ENCODE measurements at places on chromosomes 1 and 21. TPM values are rescaled to one million over a fixed set of nuclear protein-coding genes. Genes with fewer than 3 reads are reported as not detected.

- no peaks in the 10 kb centered on the region for H3K36me3 ChIP-seq
- no peak overlapping the region for H3K27ac ChIP-seq
- no peak overlapping the region for H3K4me3 ChIP-seq
- no peak for DNase-seq
- H3K4me1 ChIP-seq: peaks cover 12% of the 10 kb centered on the region
These were observed 65.5 kb downstream of the SCCPDH start for GRCh38 chr1:246789454-246790339.

DNA sequence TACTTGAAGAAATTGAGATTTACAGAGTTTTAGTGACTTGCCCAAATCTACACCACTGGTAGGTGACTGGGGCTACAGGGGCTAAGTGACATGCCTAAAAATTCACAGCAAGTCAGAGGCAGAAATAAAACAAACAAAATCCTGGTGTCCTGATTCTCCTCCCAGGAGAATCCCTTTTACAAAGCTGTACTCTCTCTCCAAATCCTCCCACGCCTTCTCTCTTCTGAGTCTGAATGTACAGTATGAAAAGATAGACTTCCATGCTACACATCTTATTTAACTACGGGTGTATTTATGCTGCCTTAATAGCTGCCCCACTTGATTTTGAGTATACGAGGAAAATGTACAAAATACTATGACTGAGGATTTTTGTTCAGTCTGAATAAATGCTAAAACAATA is 65.4 kb downstream of the SGIP1 start:
- H3K36me3 ChIP-seq: no peaks in the 10 kb centered on the region
- DNase-seq: peak; percentile 37
- peaks cover 18% of the 10 kb centered on the region for H3K4me1 ChIP-seq
- H3K27me3 ChIP-seq: no peaks in the 10 kb centered on the region

DNA sequence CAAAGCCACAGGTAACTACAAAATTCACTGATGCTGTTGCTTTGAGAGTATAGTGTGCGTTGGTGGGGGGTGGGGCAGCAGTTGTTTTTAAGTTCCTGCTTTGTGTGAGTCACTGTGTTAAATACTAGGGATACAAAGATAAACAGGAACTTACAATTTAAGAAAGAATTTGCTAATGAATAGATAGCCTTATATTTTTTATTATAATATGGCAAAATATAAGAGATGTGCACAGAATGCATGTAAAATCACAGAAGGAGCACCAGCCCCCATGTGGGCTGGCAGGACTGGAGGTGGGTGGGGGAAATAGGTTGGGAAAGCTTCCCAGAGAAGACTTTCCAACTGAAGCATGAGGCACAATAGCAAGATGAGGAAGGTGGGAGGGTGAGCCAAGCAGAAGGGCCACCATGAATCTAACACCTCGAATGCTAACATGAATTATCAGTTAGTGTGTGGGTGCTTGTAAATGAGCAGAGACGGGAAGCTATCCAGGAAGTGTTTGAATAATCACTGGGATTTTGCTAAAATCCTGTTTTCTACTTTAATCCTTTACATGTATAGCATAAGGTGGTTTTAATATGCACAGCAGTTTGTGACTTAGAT is 57.0 kb upstream of the RAVER2 start:
- peak; percentile 31 for DNase-seq
- no peaks in the 10 kb centered on the region for H3K36me3 ChIP-seq
- H3K27ac ChIP-seq: no peak overlapping the region
- H3K4me1 ChIP-seq: peaks cover 15% of the 10 kb centered on the region
- H3K27me3 ChIP-seq: no peaks in the 10 kb centered on the region

DNA sequence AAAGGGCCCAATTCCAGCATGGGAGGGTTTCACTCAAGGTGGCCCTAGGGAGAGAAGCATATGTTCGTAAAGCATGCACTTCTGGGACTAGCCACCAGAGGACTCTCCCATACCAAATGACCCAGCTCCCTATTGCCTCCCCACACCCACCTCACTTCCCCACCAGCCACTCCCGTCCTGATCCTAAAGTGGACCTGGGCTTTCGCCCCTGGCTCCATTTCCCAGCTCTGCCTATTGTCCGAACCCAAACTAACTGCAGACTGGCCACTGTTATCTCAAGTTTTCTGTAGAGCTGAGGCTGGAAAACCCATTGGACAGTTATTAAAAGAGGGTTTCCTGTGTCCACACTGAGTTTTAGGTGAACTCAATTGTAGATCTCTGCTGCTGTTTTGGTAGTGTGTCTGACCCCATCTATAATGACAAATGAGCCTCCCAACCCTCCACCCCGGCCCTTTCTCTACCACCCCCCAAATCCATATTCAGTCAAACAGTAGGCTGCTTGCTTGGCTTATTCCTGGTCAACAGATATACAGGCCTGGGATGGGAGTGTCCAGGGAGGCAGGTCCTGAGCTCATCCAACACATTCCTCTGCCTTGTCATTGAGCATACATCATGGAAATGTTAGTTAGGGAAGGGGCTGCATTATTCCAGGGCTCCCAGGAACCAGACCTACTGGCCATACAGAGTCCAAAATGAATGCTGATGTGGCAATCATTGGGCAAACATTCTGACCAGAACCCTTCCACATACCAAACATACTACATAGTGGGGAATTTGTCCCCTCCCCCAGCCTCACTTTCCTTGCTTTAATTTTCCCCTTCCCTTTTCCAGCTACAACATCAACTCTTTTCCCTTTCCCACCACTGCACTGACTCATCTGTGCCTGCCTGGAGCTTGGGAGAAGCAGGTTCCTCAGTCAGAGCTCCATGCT is 59.2 kb downstream of the ABCA4 start:
- no peaks in the 10 kb centered on the region for H3K27me3 ChIP-seq
- peak overlapping the region; percentile 71 for H3K27ac ChIP-seq
- H3K4me1 ChIP-seq: peaks cover 27% of the 10 kb centered on the region
- peak; percentile 81 for DNase-seq

- peak; percentile 32 for DNase-seq
- H3K4me3 ChIP-seq: no peak overlapping the region
- H3K4me1 ChIP-seq: no peaks in the 10 kb centered on the region
- no peaks in the 10 kb centered on the region for H3K36me3 ChIP-seq
- no peak overlapping the region for H3K27ac ChIP-seq
These were observed 45.3 kb upstream of the GJB5 start for GRCh38 chr1:34709547-34709946.

GRCh38 chr1:23159963-23160877 is 8.4 kb downstream of the LUZP1 start:
- H3K27ac ChIP-seq: no peak overlapping the region
- H3K36me3 ChIP-seq: no peaks in the 10 kb centered on the region
- no peak overlapping the region for H3K4me3 ChIP-seq
- DNase-seq: no peak
- no peaks in the 10 kb centered on the region for H3K27me3 ChIP-seq
- peaks cover 16% of the 10 kb centered on the region for H3K4me1 ChIP-seq

DNA sequence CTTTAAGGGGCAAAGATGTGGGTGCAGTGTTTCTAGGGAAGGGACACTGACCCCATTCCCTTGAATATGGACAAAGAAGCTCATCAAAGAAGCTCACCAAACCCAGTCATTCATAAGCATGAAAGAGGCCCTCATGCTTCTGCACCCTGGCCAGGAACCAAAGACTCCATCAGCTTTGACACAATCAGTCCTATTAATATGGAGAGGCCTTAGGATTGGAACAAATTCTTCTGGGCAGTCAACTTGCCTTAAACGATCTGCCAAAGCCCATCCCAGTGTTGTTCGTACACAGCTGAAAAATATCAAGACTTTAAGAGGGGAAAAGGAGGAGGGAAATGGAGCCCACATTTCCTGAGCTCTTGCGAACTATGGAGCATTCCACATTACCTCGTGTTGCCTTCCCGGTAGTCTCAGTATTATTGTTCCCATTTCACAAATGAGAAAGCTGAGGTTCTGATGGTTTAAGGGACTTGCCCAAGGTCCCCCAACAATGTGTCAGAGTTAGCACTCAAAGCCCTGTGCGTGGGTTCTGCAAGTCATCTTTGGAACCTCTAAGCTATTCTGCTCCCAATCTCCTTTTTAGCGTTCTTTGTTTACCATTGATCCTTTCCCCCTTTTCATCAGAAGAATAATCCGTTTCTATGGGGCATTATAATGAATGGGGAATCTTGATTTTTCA is 161.9 kb downstream of the ZBTB18 start:
- no peak for DNase-seq
- no peak overlapping the region for H3K4me3 ChIP-seq
- no peaks in the 10 kb centered on the region for H3K27me3 ChIP-seq
- H3K36me3 ChIP-seq: no peaks in the 10 kb centered on the region
- no peaks in the 10 kb centered on the region for H3K4me1 ChIP-seq

GRCh38 chr1:222736972-222737371 is at the start of gene FAM177B:
Gene FAM177B, plus strand, starts transcription at chr1:222737202. Its CDS starts 9,344 bp downstream, at chr1:222746546.
- H3K27ac ChIP-seq: no peak within 1 kb of the TSS
- no peak within 1 kb of the TSS for H3K4me3 ChIP-seq
- no peaks in the 10 kb centered on the region for H3K27me3 ChIP-seq
- DNase-seq: no peak
- peaks cover 39% of the 10 kb centered on the region for H3K36me3 ChIP-seq

- no peaks in the 10 kb centered on the region for H3K27me3 ChIP-seq
- peak; percentile 26 for DNase-seq
- H3K27ac ChIP-seq: no peak overlapping the region
- H3K4me1 ChIP-seq: no peaks in the 10 kb centered on the region
- H3K36me3 ChIP-seq: no peaks in the 10 kb centered on the region
- H3K4me3 ChIP-seq: no peak overlapping the region
These were observed 233.1 kb downstream of the PAPPA2 start for GRCh38 chr1:176696109-176696508.

- no peak overlapping the region for H3K27ac ChIP-seq
- H3K4me3 ChIP-seq: no peak overlapping the region
- no peaks in the 10 kb centered on the region for H3K36me3 ChIP-seq
- no peaks in the 10 kb centered on the region for H3K27me3 ChIP-seq
- no peak for DNase-seq
These were observed 315.7 kb upstream of the USP25 start for GRCh38 chr21:15414057-15414456.

ERI3 gene
- 51.2 TPM for total RNA-seq

GRCh38 chr1:92909321-92909720 is 51.9 kb downstream of the DIPK1A start:
- no peaks in the 10 kb centered on the region for H3K36me3 ChIP-seq
- DNase-seq: peak; percentile 93
- H3K4me3 ChIP-seq: no peak overlapping the region
- H3K4me1 ChIP-seq: peaks cover 29% of the 10 kb centered on the region
- H3K27ac ChIP-seq: peak overlapping the region; percentile 69

CFHR4 gene
- total RNA-seq: not detected

PATJ gene
- total RNA-seq: 5.3 TPM

DNA sequence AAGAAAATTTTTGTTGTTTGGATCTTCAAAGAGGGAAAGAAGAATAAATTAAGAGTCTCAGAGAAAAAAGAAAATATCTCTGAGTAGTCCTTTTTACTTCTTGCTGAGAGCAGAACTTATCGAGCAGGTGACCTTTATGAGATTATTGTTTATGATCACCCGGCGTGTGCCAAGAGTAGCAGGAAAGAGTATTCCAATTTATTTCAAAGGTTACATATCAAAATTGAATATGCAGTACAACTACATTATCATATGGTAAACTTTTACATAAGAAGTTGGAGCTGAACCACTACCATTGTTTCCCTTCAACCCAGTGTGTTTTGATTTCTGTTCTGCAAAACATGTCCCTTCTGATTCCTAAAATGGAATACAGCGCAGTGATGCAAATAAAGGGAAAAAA is 204.3 kb upstream of the SNX7 start:
- no peak overlapping the region for H3K27ac ChIP-seq
- no peaks in the 10 kb centered on the region for H3K4me1 ChIP-seq
- no peak overlapping the region for H3K4me3 ChIP-seq
- no peaks in the 10 kb centered on the region for H3K27me3 ChIP-seq
- no peak for DNase-seq
- no peaks in the 10 kb centered on the region for H3K36me3 ChIP-seq

DNA sequence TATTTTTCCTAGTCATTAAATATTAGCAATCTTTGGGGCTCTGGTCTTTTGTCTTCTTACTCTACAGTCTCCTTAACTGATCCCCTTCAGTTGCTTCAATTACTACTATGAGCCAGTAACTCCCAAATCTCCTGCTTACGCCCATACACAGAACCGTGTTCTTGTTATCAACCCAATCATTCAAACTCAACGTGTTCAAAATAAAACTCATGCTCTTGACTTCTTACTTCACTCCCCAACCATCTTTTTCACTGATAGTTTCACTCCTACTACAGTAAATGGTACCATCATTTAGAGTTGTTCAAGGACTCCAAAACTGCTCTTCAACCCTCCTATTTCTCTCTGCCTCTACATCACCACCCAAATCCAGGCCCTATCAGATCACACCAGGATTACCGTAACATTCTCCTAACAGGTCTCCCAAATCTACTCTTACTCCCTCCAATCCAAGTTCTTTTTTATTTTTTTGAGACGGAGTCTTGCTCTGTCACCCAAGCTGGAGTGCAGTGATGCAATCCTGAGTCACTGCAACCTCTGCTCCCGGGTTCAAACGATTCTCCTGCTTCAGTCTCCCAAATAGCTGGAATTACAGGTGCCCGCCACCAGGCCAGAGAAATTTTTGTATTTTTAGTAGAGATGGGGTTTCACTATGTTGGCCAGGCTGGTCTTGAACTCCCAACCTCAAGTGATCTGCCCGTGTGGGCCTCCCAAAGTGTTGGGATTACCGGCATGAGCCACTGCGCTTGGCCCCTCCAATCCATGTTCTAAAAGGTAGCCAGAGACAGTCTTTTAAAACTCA is 3.0 kb downstream of the YARS1 start:
- DNase-seq: peak; percentile 68
- peak overlapping the region; percentile 87 for H3K4me3 ChIP-seq
- peaks cover 28% of the 10 kb centered on the region for H3K4me1 ChIP-seq
- H3K27ac ChIP-seq: peak overlapping the region; percentile 31
- H3K27me3 ChIP-seq: no peaks in the 10 kb centered on the region
- peaks cover 15% of the 10 kb centered on the region for H3K36me3 ChIP-seq

COL16A1 gene
- 247 TPM for total RNA-seq

MAB21L3 gene
- total RNA-seq: 2.7 TPM

DNA sequence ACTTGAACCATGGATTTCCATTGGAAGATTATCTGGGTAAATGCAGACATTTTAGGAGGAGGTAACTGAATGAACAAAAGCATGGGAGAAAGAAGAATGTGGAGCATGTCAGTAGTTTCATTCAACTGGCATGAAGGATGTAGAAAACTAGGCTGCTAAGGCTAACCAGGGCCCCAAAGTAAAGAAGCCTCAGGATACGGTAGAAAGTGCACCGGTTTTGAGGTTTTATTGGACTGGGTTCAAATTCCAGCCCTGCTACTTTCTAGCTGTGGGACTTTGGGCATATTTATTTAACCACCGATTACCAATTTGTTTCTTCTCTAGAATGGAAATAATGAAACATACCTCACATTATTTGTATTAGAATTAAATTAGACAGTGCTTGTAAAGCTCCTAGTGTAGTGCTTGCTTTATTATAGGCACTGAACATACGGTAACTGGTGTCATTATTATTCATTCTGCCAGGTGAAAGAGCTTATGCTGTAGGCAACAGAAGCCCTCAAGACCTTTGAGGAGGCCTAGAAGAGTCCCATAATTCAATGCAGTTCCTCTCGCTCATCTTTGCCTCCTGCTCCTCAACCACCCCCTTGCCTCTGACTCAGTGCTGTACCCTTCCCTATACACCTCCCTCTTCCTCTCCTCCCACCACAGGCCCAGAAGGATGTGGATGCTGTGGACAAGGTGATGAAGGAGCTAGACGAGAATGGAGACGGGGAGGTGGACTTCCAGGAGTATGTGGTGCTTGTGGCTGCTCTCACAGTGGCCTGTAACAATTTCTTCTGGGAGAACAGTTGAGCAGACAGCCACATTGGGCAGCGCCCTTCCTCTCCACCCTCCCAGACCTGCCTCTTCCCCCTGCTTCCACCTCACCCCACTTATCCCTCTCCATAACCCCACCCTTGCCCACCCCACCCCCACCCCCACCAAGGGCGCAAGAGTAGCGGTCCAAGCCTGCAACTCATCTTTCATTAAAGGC is 2.5 kb upstream of the CHTOP start:
- 0 out of 2 replicates have a peak, but pooled peaks cover 12% of the 10 kb centered on the region for H3K4me1 ChIP-seq
- DNase-seq: peak; percentile 17
- no peaks in the 10 kb centered on the region for H3K27me3 ChIP-seq
- 0 out of 2 replicates have a peak overlapping the region, but pooled peaks have one; percentile 1 for H3K27ac ChIP-seq
- H3K4me3 ChIP-seq: no peak overlapping the region
- peaks cover 6% of the 10 kb centered on the region for H3K36me3 ChIP-seq

Measured in GM23248 (cell line).